Right renal cortex interstitium (tissue), 3 donors: ENCODE measurements at places on chromosomes 4 and X. TPM values are rescaled to one million over a fixed set of nuclear protein-coding genes. Genes with fewer than 3 reads are reported as not detected.

DNA sequence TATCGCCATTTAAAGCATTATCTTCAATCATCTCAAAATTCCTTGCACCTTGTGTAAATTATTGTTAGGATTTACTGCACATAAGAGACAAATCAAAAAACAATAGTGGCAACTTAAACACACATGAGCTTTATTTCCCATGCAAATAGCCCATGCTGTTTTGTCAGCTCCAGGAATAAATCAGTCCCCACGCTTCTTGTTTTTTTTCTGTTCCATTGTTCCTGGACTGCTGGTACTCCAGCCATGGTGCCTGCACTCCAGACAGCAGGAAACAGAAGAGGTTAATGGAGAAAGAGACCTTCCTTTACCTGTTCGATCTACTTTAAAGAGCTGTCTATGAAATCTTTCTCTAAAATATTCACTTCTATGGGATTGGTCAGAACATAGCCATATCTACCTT lies 1515.7 kb upstream of the TENM3 start:
- no peak for DNase-seq

AMTN gene
- polyA plus RNA-seq = not detected

SHROOM3 gene
- 31.1 TPM for polyA plus RNA-seq

- no peak for DNase-seq
Measured at GRCh38 chr4:3713817-3714641, 52.2 kb upstream of the ADRA2C start.

TMEM35A gene
- 7.9 TPM for polyA plus RNA-seq

DNA sequence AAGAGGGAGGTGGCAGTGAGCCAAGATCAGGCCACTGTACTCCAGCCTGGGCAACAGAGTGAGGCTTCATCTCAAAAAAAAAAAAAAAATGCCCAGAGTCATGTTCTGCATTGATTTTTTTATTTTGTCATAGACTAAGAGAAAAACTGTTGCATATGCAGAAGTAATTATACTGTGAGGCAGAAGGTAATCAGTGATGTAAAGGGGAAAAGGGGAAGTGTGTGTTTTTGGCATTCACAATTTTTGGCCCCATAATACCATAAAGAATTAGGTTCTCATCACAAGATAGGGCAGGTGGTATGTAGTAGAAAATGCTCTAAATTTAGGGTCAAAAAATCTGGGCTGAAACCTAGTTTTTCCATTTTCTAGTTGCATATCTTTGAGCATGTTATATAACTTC lies 47.3 kb upstream of the GAB1 start:
- DNase-seq = no peak

GRCh38 chrX:8424912-8425311 lies 39.7 kb upstream of the VCX3B start:
- DNase-seq = no peak

DNA sequence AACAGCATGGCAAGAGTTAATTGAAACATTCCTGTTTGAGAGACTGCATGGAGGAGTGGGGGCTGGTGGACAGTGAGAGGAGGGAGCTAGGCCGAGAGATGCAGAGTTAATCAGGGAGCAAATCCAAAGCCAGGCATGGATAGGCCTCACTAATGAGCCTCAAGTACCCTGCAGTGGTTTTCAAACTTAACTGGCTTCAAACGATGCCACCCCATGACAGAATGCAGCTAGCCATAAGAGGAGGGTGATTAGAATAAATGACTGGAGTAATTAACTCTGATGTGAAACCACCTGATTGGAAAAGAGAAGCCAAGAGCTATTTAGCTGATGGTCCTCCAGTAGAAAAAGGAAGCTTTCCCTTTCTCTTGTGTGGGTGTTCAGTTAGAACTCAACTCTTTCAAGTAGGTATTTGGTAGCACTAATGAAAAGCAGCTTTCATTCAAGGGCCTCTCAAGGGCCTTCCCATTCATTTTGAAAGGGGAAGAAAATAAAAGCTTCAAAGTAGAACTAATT lies 215.4 kb upstream of the MAB21L2 start:
- no peak for DNase-seq

GAGE13 gene
- not detected for polyA plus RNA-seq

DNA sequence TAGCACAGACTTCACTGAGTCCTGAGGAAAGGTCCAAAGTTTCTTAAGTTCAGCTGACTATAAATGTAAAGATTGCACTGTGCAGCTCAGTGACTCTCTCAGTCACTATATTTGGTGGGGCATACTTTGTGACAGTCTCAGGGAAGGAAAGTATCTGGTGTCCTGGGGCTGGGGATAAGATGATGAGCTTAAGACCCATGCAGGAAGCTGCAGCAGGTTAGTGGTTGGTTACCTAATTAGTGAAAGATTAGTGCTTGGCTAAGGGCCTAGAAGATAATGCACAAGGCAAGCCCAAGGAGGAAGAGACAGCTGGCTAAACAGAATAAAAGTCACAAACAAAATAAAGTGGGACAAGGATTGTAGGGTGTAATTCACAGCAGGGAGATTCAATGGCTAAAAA lies 25.4 kb upstream of the SLITRK4 start:
- DNase-seq = no peak

- no peak for DNase-seq
Measured at GRCh38 chrX:97016106-97016505, 132.4 kb downstream of the RPA4 start.

DSPP gene
- not detected for polyA plus RNA-seq

DNA sequence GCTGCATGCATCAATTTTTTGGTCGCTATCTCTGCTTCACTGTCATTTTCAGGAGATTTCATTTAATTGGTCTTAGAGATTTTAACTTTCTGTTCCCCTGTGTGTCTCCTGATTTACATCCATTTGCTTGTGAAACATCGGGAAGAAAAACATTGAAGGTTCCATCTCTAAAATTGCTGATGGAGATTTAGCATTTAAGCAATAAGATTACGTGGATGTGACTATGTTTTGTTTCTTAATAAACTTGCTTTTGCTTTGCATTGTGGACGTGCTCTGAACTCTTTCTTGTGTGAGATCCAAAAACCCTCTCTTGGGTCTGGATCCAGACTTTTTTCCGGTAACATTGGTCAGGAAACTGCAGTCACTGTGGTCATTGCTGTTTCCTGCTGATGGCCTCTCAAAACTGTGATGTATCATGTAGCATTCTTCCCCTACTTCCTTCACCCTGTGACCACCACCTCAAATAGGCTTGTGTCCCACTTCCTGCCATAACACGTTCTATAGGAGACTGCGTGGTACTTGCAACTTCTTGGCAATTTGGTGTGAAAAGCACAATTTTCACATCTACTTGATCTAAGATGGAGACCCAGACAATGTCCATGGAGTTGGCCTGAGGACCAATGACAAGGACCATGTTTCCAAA lies 4.9 kb downstream of the CXCL2 start:
- DNase-seq = no peak

DNA sequence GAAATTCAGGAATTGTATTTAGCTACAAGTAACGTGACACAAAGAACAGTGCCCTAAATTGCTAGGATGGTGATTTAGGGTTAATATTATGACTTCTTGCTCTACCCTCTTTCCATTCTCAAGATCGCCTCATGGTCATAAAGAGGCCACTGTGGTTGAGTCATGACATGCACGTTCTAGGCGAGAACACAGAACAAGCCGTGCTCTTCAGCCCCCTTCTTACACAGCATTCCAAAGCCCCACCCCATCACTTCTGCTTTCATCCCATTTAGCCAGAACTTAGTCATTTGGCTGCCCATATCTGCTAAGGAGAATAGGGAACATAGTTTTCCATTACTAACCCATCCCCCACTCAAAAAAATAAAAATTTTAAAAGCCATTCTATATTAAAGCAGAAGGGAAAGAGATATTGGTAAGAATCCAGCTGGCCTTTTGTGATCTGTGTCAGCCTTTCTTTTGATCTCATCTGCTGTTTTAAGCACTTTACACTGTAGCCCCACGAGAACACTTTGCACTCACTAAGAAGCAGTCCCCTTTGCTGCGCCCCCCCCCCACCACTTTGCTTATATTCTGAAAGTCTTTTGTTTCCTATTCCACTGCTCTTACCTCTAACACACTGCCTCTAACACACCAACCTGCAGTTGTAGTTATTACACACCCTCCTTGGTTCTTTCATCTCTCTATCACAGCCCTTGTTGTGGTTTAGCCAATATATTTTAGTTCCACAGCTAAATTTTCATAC lies 28.4 kb downstream of the NPNT start:
- no peak for DNase-seq

PRAF2 gene
- 32.3 TPM for polyA plus RNA-seq

GRCh38 chr4:88101165-88101564 lies 57.3 kb downstream of the ABCG2 start:
- DNase-seq = no peak

TLR10 gene
- 0.65 TPM for polyA plus RNA-seq

- no peak for DNase-seq
Measured at GRCh38 chr4:53923921-53924320, 140.5 kb downstream of the CHIC2 start.

- DNase-seq = no peak
Measured at GRCh38 chrX:2875798-2876399, 47.2 kb downstream of the GYG2 start.
